ENCODE measurements at places on chromosomes 6 and 20.

- peak; percentile 38 for DNase-seq
These were observed 567 bp upstream of the SLC18B1 start for GRCh38 chr6:132798869-132799538.

- DNase-seq: no peak
These were observed 84.1 kb upstream of the HEY2 start for GRCh38 chr6:125665295-125665814.

- no peak for DNase-seq
These were observed 32.2 kb downstream of the MYLK4 start for GRCh38 chr6:2718334-2719092.

GRCh38 chr20:15862178-15862577 is 711.1 kb downstream of the KIF16B start:
- DNase-seq: no peak

DNA sequence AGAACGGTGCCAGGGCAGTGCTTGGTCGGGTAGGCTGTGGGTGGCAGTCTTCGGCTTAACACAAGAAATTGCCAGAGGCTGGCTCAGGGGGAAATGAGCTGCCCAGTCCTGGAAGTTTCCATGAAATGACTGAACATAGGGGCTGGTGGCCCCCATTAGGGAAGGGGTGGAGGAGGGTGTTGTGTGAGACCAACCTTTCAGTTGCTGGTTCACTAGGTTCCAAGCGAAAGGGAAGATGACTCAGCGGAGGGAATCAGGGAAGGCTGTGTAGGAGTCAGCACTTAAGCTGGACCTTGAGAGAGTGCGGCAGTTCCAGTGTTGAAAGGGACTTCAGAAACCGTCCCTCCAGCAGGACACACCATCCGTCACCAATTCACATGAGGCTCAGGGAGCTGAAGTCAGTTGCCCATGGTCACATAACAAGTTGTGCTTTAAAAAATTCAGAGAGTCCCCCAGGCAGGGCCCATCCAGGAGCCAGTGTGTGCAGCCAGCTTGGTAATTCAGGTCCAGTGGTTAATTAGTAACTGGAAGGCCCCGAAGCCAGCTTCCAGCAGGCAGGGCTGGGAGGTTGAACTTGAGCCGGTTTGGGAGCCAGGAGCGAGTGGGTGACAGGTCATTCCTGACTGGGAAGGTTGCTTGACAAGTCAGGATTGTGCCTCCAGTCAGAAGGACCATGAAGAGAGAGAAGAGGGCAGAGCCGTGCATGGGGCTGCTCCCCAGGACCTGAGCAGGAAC is at the start of gene SGK2:
Gene SGK2 (plus strand): TSS at position 616 of the 735 bp plus-strand sequence. CDS start 7,469 bp downstream, outside the sequence.
- DNase-seq: no peak

GRCh38 chr6:140051521-140052512 is 677.4 kb upstream of the CITED2 start:
- no peak for DNase-seq

GRCh38 chr6:15500078-15500740 is 162.6 kb downstream of the DTNBP1 start:
- DNase-seq: no peak

DNA sequence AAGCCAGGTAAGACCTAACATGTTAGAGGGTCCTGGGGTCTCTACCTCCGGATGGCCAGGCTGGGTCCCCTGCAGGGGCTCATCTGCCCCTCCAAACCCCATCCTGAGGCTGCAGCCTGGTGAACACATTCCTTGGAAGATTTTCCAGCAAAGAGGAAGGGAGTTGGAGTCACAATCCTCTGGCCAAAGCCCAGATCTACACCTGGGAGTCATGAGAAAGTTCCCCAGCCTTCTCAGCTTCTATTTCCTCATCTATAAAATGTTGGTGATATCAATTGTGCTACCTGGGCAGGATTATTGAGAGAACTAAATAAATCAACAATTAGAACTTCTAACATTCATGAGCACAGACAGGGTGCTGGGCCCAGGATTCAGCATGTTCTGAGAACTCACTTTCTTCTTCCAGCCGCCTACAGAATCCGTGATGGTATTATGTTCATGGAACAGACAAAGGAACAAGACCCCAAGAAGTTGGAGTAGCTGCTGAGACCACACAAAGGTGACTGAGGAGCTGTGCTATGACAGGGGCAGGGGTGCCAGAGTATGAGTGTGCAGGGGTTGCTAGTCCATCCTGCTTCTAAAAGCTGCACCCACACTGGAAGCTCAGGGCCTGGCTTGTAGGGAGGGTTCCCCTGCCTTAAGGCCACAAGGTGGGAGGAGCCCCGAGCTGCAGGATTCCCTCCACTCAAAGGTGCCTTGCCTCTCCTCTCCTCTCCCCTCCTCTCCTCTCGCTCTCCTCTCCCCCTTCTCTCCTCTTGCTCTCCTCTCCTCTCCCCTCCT is 68.9 kb downstream of the BMP7 start:
- no peak for DNase-seq

DNA sequence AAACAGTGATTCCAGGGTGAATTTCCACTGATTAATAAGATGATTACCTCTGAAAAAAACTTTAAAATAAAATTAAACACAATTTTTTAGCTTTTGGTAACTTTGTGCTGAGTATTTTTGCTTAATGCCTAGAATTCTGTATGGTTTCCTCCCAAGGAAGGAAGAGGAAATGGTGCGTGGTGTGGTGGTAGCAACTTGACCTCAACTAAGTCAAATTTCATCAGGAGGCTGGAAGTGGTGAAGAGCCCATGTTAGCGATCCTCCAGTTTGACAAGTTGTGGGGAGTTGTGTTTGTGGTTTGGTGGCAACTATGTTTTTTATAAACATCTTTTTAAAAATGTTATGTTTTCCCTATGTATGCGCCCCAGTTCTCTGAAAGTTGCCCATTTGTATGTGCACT is 5.0 kb upstream of the RTF2 start:
- no peak for DNase-seq

DNA sequence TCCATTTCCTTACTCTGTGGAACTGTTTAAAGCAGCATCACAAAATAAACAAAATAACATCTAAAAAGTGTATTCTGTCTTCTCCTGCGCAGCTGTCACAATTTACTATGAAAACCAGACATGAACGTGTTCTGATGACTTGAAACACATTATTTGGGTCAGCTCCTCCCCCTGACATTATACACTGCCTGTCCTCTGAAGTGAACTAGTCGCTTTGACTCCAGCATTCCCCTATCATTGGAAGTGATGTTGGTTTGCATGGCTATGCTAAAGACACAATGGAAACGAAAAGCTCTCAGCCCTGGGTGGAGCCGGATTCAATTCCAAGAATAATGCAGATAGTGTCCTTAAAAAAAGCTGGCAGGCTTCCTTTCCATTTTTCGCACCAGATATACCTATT is 125.9 kb downstream of the FYN start:
- no peak for DNase-seq

DNA sequence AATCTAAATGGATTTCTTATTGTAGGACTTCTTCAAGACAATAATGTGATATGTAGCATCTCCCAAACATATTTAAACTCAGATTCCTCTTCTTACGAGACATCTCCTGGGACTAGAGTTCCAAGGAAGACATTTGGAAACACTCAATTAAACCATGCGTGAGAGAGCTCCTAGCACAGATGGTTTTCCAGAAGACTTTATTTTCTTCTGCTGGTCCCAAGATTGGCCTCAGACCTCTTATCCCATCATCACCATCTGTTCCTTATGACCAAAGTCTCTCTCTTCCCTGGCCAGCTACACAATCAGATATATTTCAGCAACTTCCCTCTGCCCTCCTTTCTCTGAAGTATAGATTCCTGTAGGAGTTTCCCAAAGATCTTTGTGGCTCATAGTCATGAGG is 93.2 kb upstream of the JARID2 start:
- DNase-seq: no peak

Data from stimulated activated CD8-positive, alpha-beta memory T cell treated with anti-CD3 and anti-CD28 coated beads, Interleukin-4, amount 100 ng/mL, for 4 hours (primary cell).